ENCODE measurements at places on chromosomes 3 and 15. TPM values are rescaled to one million over a fixed set of nuclear protein-coding genes. Genes with fewer than 3 reads are reported as not detected.

MYEF2 gene
- total RNA-seq: 39.3 TPM

PLA2G4D gene
- total RNA-seq: not detected

CTXN2 gene
- not detected for total RNA-seq

PAQR9 gene
- not detected for total RNA-seq

SRGAP3 gene
- total RNA-seq: 0.53 TPM

Measured in thoracic aorta endothelial cell (primary cell).